ENCODE measurements at places on chromosomes 16 and 17. TPM values are rescaled to one million over a fixed set of nuclear protein-coding genes. Genes with fewer than 3 reads are reported as not detected.

The HS3ST2 gene
- total RNA-seq = not detected

The TAT gene
- not detected for total RNA-seq

The TP53TG3 gene
- not detected for total RNA-seq

The HOXB3 gene
- 10.3 TPM for total RNA-seq

The UBTF gene
- 175 TPM for total RNA-seq

The TMEM231 gene
- 2.8 TPM for total RNA-seq

The MED13 gene
- total RNA-seq = 70.7 TPM

The ENO3 gene
- total RNA-seq = 38.1 TPM

The DNAJA2 gene
- 61.4 TPM for total RNA-seq

The C16orf96 gene
- 0.15 TPM for total RNA-seq

The HSD3B7 gene
- 10.6 TPM for total RNA-seq

The CCNF gene
- total RNA-seq = 56.3 TPM

The SLC13A5 gene
- total RNA-seq = not detected

The LHX1 gene
- total RNA-seq = 0.07 TPM

The KRTAP1-5 gene
- not detected for total RNA-seq

The CLEC3A gene
- total RNA-seq = not detected

The ZNF652 gene
- 35.5 TPM for total RNA-seq

The MYLK3 gene
- 0.22 TPM for total RNA-seq

The KRTAP3-1 gene
- not detected for total RNA-seq

The NTN1 gene
- total RNA-seq = not detected

The CACNG1 gene
- not detected for total RNA-seq

The SHISA6 gene
- not detected for total RNA-seq

The EARS2 gene
- total RNA-seq = 20.2 TPM

The EXOC3L1 gene
- 0.61 TPM for total RNA-seq

The CDK5R1 gene
- total RNA-seq = 3.5 TPM

The DPEP3 gene
- total RNA-seq = 0.22 TPM

The GALK1 gene
- total RNA-seq = 41.4 TPM

The TOM1L1 gene
- 0.29 TPM for total RNA-seq

The MYH8 gene
- not detected for total RNA-seq

The IRX3 gene
- total RNA-seq = 3.6 TPM

The TBC1D3G gene
- not detected for total RNA-seq

The ATP1B2 gene
- total RNA-seq = 0.22 TPM

The ULK2 gene
- total RNA-seq = 11.2 TPM

The TMEM114 gene
- total RNA-seq = not detected

The EFNB3 gene
- 0.05 TPM for total RNA-seq

The ITGAL gene
- total RNA-seq = 660 TPM

The SLC5A2 gene
- not detected for total RNA-seq

The ATP2A1 gene
- total RNA-seq = 1.4 TPM

The HELZ gene
- total RNA-seq = 86.9 TPM

The TERB1 gene
- total RNA-seq = not detected

The PIRT gene
- not detected for total RNA-seq

The SPIRE2 gene
- 1.2 TPM for total RNA-seq

The CTRB2 gene
- not detected for total RNA-seq

The CACNA1G gene
- not detected for total RNA-seq

The PLXDC1 gene
- 1.9 TPM for total RNA-seq

The CBX2 gene
- 2.8 TPM for total RNA-seq

The OTOA gene
- total RNA-seq = 0.05 TPM

The CCL15 gene
- total RNA-seq = not detected

The RGS11 gene
- 0.27 TPM for total RNA-seq

The GRAPL gene
- total RNA-seq = 23.2 TPM

The C17orf78 gene
- not detected for total RNA-seq

The ALDH3A1 gene
- not detected for total RNA-seq

The CLEC18B gene
- total RNA-seq = 3.5 TPM

The ENPP7 gene
- total RNA-seq = not detected

The POLR3E gene
- total RNA-seq = 65.2 TPM

The PPY gene
- total RNA-seq = not detected

The KRT27 gene
- total RNA-seq = not detected

The HOXB9 gene
- total RNA-seq = 0.15 TPM

The LGALS9 gene
- total RNA-seq = 145 TPM

The CD79B gene
- 44.8 TPM for total RNA-seq

Data from T-helper 1 cell treated with Interleukin-12 subunit alpha and Interleukin-12 subunit beta and Interleukin-4 antibody, amounts not matched to agents 30 ng/mL and 1 ng/mL, for 36 hours (primary cell).